CD8-positive, alpha-beta T cell (primary cell): ENCODE measurements at places on chromosomes 5 and 9. TPM values are rescaled to one million over a fixed set of nuclear protein-coding genes. Genes with fewer than 3 reads are reported as not detected.

Gene SPRY4
- total RNA-seq = 1.2 TPM

Gene LCN12
- total RNA-seq = 2.4 TPM

Gene KCNT1
- not detected for total RNA-seq

Gene IL13
- total RNA-seq = not detected

- DNase-seq = no peak
Measured at GRCh38 chr9:8677741-8678140, 878.2 kb upstream of the DMAC1 start.

- no peak for DNase-seq
Measured at GRCh38 chr5:89156226-89156625, 273.2 kb upstream of the MEF2C start.

- DNase-seq = no peak
Measured at GRCh38 chr5:180241600-180241999, 32.6 kb upstream of the RASGEF1C start.

DNA sequence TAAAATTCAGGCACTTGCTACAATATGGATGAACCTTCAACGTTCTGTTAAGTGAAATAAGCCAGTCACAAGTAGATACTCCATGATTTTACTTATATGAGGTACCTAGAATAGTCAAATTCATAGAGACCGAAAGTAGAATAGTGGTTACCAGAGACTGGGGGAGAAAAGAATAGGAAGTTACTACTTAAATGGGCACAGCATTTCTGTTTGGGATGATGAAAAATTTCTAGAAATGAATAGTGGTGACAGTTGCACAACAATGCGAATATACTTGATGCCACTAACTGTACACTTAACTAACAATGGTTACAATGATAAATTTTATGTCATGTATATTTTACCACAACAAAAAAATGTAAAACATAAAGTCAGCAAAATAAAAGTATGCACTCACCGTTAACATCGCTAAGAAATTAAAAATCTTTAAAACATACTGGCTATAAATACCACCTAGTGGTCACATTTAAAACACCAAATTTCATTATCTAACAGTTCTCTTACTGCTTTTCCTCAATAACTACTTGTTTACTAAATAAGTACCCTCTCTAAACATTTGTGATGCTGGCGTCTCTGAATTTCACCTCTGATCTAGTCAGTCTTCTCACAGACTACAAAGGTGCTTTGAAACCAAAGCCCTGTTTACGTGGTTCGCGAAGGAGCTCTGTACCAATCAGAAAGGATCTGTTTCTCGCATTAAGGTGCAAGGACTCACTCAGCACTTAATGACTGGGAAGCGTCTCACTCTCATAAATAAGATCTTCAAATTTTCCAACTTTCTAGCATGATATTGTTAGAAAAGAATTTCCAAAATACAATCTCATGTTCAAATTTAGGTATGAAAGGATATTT is 22.7 kb downstream of the KIF3A start:
- DNase-seq = no peak

- no peak for DNase-seq
Measured at GRCh38 chr5:111211341-111211740, 12.8 kb upstream of the CAMK4 start.

GRCh38 chr9:126956917-126957686 is 42.5 kb downstream of the RALGPS1 start:
- no peak for DNase-seq
